ENCODE measurements at places on chromosomes 2 and 18. TPM values are rescaled to one million over a fixed set of nuclear protein-coding genes. Genes with fewer than 3 reads are reported as not detected.

The DAW1 gene
- 0.09 TPM for total RNA-seq

The TTLL4 gene
- 21.2 TPM for total RNA-seq

The FIGN gene
- 8.5 TPM for total RNA-seq

The FIGLA gene
- total RNA-seq = not detected

The SKOR2 gene
- total RNA-seq = 0.47 TPM

The GNAL gene
- total RNA-seq = 0.85 TPM

The ALPG gene
- not detected for total RNA-seq

The DNER gene
- total RNA-seq = 63.1 TPM

GRCh38 chr18:58496231-58496630 lies 132.7 kb downstream of the ALPK2 start:
- no peak for ATAC-seq

DNA sequence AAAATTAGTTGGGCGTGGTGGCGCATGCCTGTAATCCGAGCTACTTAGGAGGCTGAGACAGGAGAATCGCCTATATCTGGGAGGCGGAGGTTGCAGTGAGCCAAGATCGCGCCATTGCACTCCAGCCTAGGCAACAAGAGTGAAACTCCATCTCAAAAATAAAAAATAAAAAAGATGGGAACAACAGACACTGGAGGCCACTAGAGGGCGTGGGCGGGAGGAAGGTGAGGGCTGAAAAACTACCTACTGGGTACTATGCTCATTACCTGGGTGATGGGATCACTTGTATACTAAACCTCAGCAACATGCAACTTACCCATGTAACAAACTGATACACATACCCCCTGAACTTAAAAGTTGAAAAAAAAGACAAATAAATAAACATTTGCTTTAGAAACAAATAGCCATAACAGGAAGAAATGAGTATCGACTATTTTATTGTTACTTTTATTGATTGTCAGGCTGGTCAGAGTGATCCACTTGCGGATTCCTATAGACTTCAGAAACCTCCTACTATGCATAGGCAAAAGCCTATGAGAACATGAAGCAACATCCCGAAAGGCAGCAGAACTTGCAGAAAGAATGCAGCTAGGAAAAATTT lies 61.0 kb downstream of the TMEM163 start:
- ATAC-seq = no peak

DNA sequence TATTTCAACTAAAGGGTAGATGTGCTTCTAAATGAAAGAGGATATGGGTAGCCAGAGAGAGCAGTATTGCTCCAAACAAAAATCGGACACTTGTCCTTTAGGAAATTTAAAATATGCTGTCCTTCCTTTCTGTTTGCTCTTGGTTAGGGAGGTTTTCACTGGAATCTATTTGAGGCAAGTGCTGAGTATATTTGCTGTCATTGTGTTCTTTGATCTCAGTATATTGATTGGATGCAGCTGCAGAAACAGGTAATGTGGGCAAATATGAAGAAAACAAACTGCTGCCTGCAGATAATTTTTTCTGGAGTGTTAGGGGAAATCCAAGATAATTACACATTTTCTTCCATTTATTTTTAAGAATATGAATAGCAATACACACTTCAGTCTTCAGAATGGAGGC lies 410.2 kb downstream of the NCKAP5 start:
- no peak for ATAC-seq

- ATAC-seq = no peak
Observed at GRCh38 chr2:136195226-136195625, 77.3 kb upstream of the CXCR4 start.

DNA sequence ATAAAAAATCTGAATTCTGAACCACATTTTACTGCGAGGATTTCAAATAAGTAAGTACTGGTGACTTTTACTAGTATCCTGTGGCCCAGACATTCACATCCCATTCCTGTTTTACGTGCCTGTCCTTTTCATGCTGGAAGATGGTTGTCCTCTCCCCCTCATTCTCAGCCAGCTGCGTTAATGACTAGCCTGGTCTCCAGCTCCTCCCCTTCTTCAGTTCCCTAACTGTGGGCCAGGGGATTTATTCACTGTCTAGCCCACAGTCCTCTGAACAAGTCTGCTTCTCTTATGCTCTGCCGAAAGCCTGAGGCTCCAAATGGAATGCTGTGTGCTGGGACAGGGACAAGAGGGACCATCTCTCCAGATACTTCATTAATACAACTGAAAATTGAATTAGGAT lies 373.9 kb downstream of the PTPRM start:
- ATAC-seq = no peak

GRCh38 chr2:56952871-56953270 lies 769.1 kb downstream of the CCDC85A start:
- ATAC-seq = no peak

DNA sequence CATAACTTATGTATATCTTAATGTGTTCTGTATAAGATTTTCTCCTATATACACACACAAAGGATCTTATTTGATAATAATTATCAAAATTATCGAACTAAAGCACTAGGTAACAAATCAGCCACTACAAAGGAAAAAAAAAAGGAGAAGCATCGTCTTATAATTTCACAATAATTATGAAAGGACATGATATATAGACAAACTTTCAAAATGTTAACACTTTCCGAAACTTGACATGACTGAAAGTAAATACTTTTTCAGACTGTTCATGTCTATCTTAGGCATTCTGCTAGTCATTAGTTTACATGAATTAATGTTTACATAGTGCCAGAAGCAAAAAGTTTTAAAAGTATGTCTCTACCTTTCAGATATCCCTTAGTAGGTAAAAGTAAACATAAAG lies 7.3 kb upstream of the NR4A2 start:
- no peak for ATAC-seq

GRCh38 chr18:48897531-48897930 lies 53.2 kb downstream of the SMAD7 start:
- ATAC-seq = no peak

DNA sequence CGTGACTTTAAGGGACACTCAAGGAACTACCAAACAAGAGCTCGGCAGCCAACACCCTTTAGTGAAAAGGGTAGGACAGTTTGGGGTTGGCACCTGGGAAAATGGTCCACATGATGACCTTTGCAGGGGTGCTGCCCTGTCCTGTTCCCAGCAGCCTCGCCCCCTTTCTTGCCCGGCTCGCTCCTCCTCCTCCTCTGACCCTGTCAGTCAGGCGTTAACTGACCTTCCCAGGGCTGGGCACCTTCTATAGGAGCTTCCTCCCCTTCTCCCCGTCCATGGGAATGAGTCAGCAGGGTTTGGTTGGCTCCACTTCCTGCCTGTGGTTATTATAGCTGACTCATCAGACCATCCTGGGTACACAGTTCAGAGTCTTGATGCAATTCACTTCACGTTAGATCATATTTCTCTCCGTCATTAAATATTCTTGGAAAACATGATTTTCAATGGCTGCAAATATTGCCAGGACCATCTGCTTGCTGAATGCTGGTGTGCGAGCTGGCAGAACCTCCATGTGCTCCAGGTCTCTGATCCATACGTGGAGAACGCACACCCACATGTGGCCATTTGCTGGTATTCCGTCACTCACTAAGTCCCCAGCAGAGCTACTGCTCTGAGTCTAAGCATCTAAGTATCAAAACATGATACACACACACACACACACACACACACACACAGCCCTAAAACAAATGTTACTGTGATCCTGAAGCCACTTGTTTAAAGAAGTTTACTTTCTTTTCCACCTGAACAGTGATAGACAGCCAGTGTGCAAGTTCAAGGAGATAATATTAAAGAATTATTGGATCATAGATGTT lies 185.0 kb downstream of the ANAPC1 start:
- peak; percentile 98 for ATAC-seq

DNA sequence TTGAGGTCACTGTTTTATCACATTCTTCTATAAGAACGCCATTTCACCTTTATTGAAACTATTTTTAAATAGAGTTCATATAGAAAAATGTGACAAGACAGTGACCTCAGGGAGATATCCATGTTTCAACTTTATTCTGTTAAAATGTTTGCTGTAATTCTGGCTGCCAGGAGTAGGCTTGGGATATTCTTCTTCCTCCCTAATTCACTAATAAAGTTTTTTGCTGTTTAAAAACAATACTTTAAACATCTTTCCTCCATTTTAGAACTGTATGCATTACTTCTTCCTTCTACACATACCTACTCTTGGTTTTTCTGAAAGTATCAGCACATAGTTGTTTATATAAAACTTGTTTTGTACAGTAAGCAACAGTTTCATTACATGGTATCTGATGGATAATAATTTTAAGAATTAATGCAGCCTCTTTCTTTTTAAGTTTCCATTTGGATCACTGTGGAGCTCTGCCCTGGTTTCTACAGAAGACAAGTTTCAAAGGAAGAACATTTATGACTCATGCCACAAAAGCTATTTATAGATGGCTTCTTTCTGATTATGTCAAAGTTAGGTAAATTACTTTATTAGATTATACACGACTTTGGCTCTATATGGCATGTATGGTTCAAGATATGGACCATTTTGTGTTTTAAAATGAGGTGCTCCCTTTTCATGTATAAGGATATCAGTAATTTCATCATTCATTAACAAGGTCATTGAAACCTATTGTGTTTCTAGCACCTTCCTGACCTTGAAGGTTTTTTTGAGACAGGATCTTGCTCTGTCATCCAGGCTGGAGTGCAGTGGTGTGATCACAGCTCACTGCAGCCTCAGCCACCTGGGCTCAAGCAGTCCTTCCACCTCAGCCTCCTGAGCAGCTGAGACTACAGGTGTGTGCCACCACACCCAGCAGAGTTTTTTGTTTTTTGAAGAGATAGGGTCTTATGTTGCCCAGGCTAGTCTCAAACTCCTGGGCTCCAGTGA lies 7.2 kb downstream of the CPSF3 start:
- ATAC-seq = no peak

GRCh38 chr2:168500516-168500915 lies 44.4 kb downstream of the CERS6 start:
- ATAC-seq = no peak

DNA sequence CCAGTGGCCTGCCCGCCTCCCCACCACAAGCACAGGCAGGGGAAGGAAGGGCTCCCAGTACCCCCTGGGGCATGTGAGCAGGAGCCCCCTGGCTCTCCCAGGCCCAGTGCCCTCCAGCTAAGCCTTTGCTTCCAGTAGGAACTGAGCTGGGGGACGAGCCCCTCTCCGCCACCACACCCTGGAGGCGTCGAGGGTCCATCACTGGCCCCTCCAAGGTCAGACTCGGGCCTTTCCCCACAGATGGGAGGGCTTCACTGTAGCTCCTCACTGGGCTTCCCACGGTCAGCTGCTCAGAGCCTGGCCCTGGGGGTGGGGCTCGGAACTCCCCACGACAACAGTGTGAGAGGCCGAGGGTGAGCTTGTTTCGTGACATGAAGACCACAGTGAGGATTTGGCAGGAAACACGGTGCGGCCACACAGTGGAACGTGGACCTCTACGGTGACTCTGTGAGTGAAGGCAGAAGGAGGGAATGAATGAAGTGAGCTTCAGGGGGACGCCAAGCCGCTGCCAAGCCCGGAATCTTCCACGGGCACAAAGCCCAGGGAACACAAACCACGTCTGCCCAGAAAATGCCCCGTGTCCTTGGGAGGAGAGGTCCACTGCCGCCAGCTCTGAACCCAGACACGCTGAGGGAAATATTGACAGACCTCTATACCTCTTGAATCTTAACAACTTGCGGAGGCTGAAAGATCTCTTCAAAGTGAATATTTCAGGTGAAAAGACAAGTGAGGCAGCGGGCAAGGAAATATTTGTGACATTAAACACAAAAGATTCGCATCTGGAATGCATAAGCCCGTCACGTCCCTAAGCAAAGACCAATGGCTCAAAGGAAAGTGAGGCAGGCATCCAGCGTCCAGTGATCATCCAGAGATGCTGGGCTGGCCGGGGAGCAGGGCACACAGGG lies 144.8 kb upstream of the GPC1 start:
- ATAC-seq = no peak

DNA sequence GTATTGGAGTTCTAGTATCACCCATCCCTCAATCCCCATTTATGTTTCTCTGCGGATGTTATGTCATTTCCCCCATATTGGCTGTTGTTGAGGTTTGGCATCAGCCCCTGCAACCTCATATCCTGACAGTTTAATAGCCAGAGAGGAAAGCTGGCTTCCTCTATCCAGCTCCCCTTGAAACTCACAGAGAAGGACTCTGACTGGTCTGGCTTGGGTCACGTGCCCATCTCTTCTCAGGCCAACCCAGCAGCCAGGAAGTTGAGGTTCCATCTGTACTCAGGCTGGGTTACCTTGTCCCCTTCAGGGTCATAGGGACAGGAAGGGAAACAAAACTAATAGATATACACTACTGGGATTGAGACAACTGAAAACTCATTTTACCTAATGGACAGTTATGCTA lies 148.0 kb upstream of the SLC14A2 start:
- no peak for ATAC-seq

DNA sequence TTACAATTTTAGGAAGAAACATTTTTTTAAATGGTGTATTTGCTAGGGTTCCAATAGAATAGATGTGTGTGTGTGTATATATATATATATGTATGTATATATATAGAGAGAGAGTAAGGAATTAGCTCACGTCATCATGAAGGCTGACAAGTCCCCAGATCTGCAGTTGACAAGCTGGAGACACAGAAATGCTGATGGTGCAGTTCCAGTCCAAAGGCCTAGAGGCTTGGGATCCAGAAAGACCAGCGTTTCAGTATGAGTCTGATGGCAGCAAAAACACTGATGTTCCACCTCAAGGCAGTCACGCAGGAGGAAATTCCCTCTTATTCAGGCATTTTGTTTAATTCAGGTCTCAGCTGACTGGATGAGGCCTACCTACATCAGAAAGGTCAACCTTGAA lies 386.8 kb downstream of the PTH2R start:
- ATAC-seq = no peak

GRCh38 chr2:84373866-84374265 lies 85.2 kb downstream of the SUCLG1 start:
- ATAC-seq = no peak

GRCh38 chr18:74395648-74396154 lies 61.4 kb downstream of the DIPK1C start:
- ATAC-seq = no peak

GRCh38 chr2:45675263-45675812 lies 23.9 kb downstream of the PRKCE start:
- peak; percentile 68 for ATAC-seq

DNA sequence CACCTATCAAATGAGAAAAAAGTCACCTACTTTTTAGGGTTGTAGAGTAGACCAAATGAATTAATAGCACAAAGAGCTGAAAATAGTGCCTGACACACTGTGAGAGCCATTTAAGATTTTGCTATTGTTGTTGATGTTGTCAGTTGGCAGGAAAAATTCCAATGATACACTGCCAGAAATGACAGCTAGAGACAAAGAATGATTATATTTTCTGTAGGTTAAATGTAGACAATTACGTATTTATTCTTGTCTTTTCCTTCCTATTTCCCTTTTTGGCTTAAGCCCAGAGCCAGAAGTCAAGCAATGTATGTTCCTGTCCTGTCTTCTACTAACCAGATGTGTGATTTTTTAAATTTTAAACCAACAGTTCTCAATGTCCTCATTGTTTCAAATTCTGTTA lies 17.2 kb downstream of the NRXN1 start:
- no peak for ATAC-seq

GRCh38 chr2:205715831-205716525 lies 33.7 kb downstream of the NRP2 start:
- ATAC-seq = no peak

Measured in motor neuron (in vitro differentiated cells).